Stimulated activated naive CD8-positive, alpha-beta T cell treated with anti-CD3 and anti-CD28 coated beads, Interleukin-15, Interleukin-2, amounts not matched to agents 100 U/mL and 50 U/mL, for 24 hours (primary cell): ENCODE measurements at places on chromosomes 6 and 20.

DNA sequence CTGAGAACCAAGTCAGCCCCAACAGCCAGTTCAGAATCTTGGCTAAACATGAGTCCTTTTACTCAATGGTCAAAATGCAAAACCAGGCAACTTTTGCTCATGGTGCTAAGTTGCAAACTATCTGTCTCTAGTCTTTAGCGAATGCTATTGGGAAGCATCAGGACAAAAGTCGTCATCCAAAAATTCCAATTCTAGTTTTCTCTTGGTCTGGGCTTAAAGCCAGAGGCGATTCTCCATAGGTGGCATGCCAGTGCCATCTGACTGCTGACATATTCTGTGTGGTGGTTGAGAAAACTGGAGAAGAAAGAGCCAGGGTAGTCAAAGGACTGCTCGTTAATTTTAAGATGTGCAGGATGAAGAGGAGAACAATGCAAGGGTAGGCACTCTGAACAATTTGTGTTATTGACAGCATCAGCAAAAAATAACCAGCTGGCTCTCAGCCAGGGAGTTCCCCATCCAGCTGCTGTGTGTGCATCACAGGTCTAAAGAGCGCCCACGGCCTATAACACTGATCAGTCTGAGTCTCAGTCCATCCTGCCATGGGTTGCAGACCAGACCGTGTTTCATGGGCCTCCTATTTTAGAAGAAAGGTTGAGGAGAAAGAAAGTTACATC lies 313.6 kb downstream of the ALDH8A1 start:
- DNase-seq: peak; percentile 28

GRCh38 chr6:35216851-35217811 lies 3.4 kb downstream of the SCUBE3 start:
- no peak for DNase-seq

DNA sequence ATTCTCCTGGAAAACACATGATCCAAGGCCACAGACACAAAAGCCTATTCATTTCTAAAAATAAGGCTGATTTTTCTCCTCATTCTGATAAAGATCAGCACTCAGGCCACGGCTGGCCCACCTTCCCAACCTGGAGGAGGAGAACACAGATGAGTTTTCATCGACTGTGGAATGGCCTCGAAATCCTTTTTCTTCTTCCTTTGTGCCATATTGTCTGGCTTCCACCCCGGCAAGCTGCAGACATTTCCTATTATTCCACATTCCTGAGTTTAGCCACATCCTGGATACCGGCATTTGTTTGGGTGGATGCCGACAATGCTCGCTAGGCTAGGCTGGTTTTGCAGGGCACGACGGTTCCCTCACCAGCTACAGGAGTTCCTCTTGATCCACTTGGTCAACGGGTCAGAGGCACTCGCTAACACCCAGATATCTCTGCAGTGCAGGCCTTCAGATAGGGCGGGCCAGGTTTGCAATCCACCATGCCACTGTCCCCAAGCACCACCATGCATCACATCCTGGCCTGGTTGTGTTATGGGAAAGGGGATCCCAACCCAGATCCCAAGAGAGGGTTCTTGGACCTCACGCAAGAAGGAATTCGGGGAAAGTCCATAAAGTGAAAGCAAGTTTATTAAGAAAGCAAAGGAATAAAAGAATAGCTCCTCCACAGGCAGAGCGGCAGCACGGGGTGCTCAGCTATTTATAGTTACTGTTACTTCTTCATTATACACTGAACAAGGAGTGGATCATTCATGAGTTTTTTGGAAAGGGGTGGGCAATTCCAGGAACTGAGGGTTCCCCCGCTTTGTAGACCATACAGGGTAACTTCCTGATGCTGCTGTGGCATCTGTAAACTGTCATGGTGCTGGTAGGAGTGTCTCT lies 4.2 kb upstream of the CTSZ start:
- no peak for DNase-seq

- no peak for DNase-seq
Measured at GRCh38 chr6:44034931-44035345, 92.3 kb downstream of the MRPL14 start.

- no peak for DNase-seq
Measured at GRCh38 chr6:971981-972640, 279.2 kb upstream of the EXOC2 start.
